ENCODE measurements at places on chromosomes 6 and 20. TPM values are rescaled to one million over a fixed set of nuclear protein-coding genes. Genes with fewer than 3 reads are reported as not detected.

Gene TCP11
- not detected for polyA plus RNA-seq

Gene ADGRG6
- polyA plus RNA-seq: 0.24 TPM

Gene SOX12
- 0.88 TPM for polyA plus RNA-seq

Gene RUNX2
- polyA plus RNA-seq: not detected

Gene NINL
- polyA plus RNA-seq: 0.25 TPM

Gene ZC2HC1B
- not detected for polyA plus RNA-seq

Gene TRIM15
- not detected for polyA plus RNA-seq

Gene SIRPG
- polyA plus RNA-seq: 3.0 TPM

Gene SLC35B2
- 39.5 TPM for polyA plus RNA-seq

Gene SYNGAP1
- polyA plus RNA-seq: 0.23 TPM

Gene NFATC2
- 6.9 TPM for polyA plus RNA-seq

Gene NKAIN2
- polyA plus RNA-seq: not detected

Gene FOXQ1
- not detected for polyA plus RNA-seq

Gene OLIG3
- polyA plus RNA-seq: not detected

Gene DDO
- polyA plus RNA-seq: not detected

Gene WFDC12
- polyA plus RNA-seq: not detected

Gene SPAG4
- polyA plus RNA-seq: 3.3 TPM

Gene GNMT
- polyA plus RNA-seq: 0.42 TPM

Gene SPEF1
- polyA plus RNA-seq: not detected

Gene OOEP
- not detected for polyA plus RNA-seq

Gene MGME1
- 40.8 TPM for polyA plus RNA-seq

Gene GABRR2
- 0.17 TPM for polyA plus RNA-seq

Gene NKX2-2
- polyA plus RNA-seq: not detected

Data from GM12878 (cell line).